NB4 (cell line): ENCODE measurements at places on chromosomes 6 and 20.

DNA sequence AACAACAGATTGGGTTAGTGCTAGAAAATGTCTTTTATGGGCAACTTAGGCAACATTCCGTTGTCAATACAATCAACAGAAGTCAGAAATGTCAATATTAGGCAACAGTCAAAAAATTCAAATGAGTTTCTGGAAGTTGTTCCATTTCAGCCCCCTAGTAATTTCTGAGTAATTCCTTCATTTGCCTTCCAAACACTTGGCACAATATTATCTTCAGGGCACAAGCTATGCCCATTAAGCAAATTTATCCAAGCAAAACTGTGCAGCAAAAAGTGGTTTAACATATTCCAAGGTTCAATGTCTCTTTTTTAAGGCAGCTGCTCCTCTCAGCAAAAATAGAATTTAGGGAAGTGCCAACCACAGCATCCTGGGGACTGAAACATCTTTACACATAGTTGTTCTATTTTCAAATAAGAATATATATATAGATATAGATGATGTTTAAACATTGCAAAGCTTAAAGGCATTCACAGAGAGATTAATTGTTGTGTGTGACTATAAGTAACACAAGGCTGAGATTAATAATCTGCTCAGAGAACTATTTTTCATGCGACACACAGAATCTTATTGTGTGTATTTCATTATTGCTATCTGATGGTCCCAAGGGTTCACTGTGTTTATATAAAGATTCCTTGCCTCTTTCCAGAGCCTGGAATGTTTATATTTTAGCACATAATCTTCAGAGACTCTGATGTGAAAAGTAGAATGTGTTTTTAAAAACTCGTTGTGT lies 75.2 kb upstream of the ADTRP start:
- peak; percentile 52 for DNase-seq

- no peak for DNase-seq
These were observed 45.8 kb downstream of the SNX9 start for GRCh38 chr6:157868835-157869234.

- DNase-seq: no peak
These were observed 126.1 kb downstream of the TFAP2C start for GRCh38 chr20:56755201-56755600.

DNA sequence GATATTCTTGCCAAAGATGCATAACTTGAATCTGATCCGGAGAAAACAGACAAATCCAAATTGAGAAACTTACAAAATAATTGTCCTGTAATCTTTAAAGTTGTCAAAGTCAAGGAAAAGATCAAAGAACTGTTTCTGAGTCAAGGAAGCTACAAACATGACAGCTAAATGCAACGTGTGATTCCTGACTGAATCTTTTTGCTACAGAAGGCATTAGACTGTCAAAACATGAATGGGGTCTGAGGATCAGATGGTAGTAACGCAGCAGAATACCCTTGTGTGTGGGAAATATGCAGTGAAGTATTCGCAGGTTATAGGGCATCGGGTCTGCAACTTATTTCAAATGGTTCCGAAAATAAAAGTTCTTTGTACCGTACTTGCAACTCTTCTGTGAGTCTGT lies 86.2 kb downstream of the MDGA1 start:
- no peak for DNase-seq

- DNase-seq: peak; percentile 91
These were observed 57.2 kb downstream of the CEP43 start for GRCh38 chr6:167056370-167056769.

- DNase-seq: no peak
These were observed 566.1 kb downstream of the KIF16B start for GRCh38 chr20:16007164-16007563.

GRCh38 chr6:149895833-149896271 lies 2.1 kb downstream of the RAET1E start:
- no peak for DNase-seq

- no peak for DNase-seq
These were observed 303.9 kb downstream of the CDKAL1 start for GRCh38 chr6:20838113-20838512.

GRCh38 chr6:41367700-41368099 lies 32.3 kb downstream of the NCR2 start:
- DNase-seq: peak; percentile 63

DNA sequence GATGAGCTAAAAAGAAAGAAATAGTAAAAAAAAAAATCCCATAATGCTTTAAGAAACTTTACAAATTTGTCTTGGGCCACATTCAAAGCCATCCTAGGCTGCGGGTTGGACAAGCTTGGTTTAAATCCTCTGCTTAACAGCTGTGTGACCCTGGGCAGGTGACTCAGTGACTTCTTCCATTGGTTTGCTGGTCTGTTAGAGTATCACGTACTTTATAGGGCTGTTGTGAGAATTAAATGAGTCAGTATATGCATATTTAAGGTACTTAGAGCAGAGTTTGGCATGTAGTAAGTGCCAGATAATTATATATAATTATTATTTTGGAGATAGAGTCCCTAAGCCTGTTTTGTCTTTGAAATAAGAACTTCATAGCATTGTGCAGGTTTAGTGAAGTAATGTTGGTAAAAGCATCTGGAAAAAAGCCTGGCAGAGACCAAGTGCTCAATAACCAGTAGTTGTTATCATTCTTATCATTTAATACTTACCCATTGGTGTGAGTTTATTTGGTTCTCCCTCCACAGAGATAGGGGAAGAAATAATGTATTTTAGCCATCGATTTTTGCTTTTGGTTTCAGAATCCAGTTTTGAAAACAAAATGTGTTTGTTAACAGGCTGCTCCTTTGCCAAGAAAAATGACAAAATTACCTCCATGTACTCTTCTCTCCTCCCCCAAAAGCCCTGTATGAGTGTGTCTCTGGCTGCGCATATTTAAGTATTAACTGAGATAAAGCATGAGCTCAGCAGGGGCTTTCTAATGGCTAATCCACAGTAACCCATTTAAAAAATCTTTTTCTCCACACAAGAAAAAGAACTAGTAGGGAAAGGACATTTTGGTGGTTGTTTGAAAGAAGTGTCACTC lies 67.2 kb downstream of the FOXO3 start:
- no peak for DNase-seq

- no peak for DNase-seq
These were observed 128.5 kb downstream of the FLRT3 start for GRCh38 chr20:14208956-14209355.

GRCh38 chr6:4647414-4648365 lies 128.5 kb upstream of the CDYL start:
- DNase-seq: peak; percentile 81

- DNase-seq: no peak
These were observed 128.6 kb downstream of the ARID1B start for GRCh38 chr6:156905801-156906200.
